ENCODE measurements at places on chromosomes 2 and 18.

DNA sequence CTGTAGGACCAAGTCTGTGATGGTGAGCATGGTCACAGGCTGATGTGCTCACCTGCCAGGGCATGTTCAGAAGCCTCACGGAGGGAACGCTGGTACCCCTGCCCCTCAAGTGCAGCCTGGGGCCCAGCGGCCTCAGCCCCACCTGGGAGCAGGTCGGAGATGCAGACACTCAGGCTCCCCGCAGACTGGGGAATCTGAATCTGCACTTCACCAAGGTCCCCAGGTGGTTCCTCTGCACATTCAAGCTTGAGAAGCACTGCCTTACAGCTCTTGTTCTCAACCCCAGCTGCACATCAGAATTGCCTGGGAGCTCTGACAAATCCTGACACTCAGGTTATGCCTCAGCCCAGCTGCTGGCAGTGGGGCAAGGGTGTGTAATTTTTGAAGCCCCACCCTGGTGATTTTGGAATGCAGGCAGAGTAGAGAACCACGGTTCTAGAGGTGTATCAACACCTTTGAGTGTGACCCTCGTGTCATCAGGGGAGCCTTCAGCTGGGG, 54.8 kb downstream of the CRACDL start:
- peaks cover 19% of the 10 kb centered on the region for H3K27me3 ChIP-seq
- H3K36me3 ChIP-seq: no peaks in the 10 kb centered on the region
- no peak overlapping the region for H3K27ac ChIP-seq
- no peak overlapping the region for H3K4me3 ChIP-seq
- H3K4me1 ChIP-seq: no peaks in the 10 kb centered on the region

DNA sequence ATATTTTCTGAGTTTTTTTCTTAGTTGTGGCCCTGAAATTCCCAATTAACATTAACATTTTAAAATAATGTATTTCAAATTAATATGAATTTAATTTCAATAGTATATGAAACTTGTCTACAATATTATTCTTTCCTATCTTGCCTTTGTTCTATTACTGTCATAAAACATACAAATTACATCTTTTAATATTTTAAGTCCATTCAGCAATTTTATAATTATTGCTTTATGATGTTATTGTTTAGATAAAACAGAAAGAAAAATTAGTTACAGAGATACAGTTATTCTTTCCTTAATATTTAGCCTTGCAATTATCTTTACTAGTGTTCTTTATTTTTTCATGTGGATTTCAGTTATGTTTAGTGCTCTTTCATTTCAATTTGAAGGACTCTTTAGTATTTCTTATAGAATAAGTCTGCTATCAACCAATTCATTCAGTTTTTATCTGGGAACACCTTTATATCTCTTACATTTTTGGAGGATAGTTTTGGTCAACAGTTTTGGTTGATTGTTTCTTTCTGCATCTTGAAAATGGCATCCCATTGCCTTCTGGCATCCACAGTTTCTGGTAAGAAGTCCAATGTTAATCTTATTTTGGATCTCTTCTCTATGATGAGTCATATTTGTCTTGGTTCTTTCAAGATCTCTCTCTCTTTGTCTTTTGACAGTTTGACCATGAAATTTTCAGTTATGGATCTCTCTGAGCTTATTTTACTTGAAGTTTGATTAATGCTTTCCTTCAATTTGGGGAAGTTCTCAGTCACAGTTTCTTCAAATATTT, 76.9 kb upstream of the CHST9 start:
- DNase-seq: no peak
- H3K27me3 ChIP-seq: no peaks in the 10 kb centered on the region
- H3K27ac ChIP-seq: no peak overlapping the region
- H3K36me3 ChIP-seq: no peaks in the 10 kb centered on the region
- no peaks in the 10 kb centered on the region for H3K4me1 ChIP-seq
- H3K4me3 ChIP-seq: no peak overlapping the region

DNA sequence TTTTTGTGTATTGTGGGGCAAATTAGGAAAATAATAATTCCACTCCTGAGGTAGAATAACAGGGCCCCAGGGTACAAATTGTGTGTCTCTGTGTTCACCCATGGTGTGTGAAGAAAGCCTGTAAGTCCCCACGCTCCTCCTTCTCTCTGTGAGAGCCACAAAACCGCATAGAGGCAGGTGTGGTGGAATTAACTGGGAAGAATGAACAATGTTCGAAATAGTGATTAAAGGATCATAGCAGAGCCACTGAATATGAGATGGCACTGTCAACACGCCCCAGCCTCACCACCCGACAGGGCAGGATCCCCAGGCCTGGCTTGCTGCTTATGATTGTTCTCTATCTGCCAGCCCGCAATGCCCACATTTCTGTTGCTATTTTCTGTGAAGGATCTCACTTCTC, 14.1 kb downstream of the IL1RN start:
- H3K4me1 ChIP-seq: peaks cover 22% of the 10 kb centered on the region
- no peak overlapping the region for H3K4me3 ChIP-seq
- no peak for DNase-seq
- H3K27ac ChIP-seq: no peak overlapping the region

DNA sequence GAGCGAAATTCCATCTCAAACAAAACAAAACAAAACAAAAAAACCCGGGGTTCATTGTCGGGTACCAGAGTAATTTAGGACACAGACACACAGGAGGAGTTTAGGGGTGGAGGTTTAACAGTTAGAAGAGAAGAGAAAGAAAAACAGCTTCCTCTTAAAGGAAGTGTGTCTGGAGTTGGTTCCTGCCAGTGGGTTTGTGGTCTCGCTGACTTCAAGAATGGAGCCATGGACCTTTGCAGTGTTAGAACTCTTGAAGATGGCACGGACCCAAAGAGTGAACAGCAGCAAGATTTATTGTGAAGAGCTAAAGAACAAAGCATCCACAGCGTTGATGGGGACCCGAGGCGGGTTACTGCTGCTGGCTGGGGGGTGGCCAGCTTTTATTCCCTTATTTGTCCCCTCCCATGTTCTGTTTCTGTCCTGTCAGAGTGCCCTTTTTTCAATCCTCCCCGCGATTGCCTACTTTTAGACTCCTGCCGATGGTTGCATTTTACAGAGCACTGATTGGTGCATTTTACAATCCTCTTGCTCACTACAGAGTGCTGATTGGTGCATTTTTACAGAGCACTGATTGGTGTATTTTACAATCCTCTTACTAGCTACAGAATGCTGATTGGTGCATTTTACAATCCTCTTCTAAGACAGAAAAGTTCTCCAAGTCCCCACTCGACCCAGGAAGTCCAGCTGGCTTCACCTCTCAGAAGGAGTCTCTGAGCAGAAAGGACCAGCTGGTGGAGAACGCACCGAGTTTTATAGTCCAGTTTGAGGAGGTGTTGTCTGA, 28.7 kb upstream of the ATP8B1 start:
- peaks cover 21% of the 10 kb centered on the region for H3K27me3 ChIP-seq
- H3K27ac ChIP-seq: peak overlapping the region; percentile 74
- peaks cover 33% of the 10 kb centered on the region for H3K4me1 ChIP-seq
- H3K4me3 ChIP-seq: no peak overlapping the region

DNA sequence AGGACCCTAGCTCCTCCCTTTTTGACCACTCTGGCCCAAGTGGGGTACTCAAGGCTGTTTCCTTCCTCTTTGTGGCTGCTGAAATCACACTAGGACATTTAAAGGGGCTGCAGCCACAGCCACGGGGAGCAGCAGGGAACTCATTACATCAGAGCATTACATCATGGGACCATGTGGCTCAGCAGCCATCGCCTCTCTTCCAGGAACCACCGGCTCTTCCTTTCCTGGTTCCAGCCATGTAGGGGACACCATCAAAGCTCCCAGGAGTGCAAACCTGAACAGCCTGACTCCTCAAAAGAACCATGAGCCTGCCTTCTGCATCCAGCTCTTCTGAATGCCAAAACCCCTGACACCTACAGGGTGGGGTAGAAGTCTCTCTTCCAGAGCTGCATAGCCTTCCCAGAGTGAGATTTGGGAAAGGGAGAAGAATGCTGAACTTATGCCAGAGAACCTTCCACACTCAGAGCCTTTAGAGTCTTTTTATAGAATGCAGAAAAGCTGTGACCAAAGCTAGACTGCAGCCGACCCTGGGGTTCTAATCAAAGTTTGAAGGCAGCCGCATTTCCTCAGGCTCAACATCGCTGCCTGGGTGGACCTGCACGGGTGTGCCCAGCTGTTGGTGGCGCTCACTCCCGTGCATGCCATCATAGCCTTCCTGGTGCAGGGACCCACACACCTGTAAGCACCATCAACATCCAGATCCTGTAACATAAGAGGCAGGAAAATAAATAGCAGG, 121.7 kb downstream of the KLHL29 start:
- DNase-seq: no peak
- peaks cover 77% of the 10 kb centered on the region for H3K27me3 ChIP-seq
- H3K36me3 ChIP-seq: no peaks in the 10 kb centered on the region
- no peak overlapping the region for H3K27ac ChIP-seq
- no peak overlapping the region for H3K4me3 ChIP-seq

GRCh38 chr18:26806224-26806623, 59.3 kb downstream of the AQP4 start:
- no peaks in the 10 kb centered on the region for H3K4me1 ChIP-seq
- H3K27ac ChIP-seq: no peak overlapping the region
- no peak overlapping the region for H3K4me3 ChIP-seq
- no peaks in the 10 kb centered on the region for H3K36me3 ChIP-seq
- no peaks in the 10 kb centered on the region for H3K27me3 ChIP-seq

DNA sequence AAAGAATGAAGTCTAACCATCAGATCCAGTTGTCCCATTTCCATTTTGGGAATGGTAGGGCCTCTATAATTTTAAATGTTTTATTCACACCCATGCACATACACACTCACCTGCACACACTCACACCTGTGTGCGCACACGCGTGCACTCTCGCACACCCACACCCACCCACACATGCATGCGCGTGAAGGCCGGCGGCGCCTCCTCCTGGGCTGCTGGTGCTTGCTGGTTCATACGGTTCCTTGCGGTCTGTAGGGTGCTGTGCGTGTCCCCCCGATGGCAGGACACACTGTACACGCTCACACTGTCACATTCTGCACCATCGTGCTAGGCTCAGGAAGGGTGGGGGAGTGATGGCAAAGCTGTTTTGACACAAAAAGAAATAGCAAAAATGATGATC, 63.2 kb downstream of the TSHZ1 start:
- H3K27me3 ChIP-seq: no peaks in the 10 kb centered on the region
- no peak for DNase-seq
- no peak overlapping the region for H3K4me3 ChIP-seq

- peaks cover 11% of the 10 kb centered on the region for H3K36me3 ChIP-seq
- no peak for DNase-seq
- H3K27me3 ChIP-seq: peaks cover 100% of the 10 kb centered on the region
- H3K4me3 ChIP-seq: no peak overlapping the region
- H3K4me1 ChIP-seq: peaks cover 30% of the 10 kb centered on the region
- peak overlapping the region; percentile 3 for H3K27ac ChIP-seq
Measured at GRCh38 chr2:222307143-222307756, 8.5 kb upstream of the PAX3 start.

GRCh38 chr2:109679626-109680025, 65.5 kb downstream of the SOWAHC start:
- DNase-seq: no peak
- H3K27me3 ChIP-seq: peaks cover 38% of the 10 kb centered on the region
- H3K4me1 ChIP-seq: no peaks in the 10 kb centered on the region
- H3K36me3 ChIP-seq: no peaks in the 10 kb centered on the region
- no peak overlapping the region for H3K4me3 ChIP-seq

- no peak for DNase-seq
- H3K4me3 ChIP-seq: no peak overlapping the region
- no peak overlapping the region for H3K27ac ChIP-seq
- H3K27me3 ChIP-seq: no peaks in the 10 kb centered on the region
- H3K36me3 ChIP-seq: peaks cover 48% of the 10 kb centered on the region
Measured at GRCh38 chr2:8805278-8806210, 31.9 kb downstream of the KIDINS220 start.

DNA sequence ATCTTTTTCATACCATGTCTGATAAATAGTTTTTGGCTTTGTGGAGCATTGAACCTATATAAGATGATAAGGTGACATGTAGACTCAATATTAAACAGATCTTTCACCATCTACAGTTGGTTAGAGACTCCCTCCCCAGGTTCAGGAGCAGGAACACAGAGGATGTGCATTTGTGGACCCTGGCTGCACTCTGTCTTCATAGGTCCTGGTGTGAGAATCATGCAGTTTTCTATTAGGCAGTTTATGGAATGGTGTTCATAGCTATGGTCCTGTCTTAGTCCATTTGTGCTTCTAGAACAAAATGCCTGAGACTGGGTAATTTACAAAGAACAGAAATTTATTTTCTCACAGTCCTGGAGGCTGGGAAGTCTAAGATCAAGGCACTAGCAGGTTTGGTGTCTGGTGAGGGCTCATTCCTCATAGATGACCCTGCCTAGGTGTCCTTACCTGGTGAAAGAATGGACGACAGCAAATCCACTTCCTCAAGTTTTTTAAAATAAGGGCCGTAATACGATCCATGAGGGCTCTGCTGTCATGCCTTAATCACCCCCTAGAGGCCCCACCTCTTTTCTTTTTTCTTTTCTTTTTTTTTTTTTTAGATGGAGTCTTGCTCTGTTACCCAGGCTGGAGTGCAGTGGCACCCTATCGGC, 35.3 kb upstream of the FAM98A start:
- no peaks in the 10 kb centered on the region for H3K4me1 ChIP-seq
- H3K27ac ChIP-seq: no peak overlapping the region
- H3K27me3 ChIP-seq: no peaks in the 10 kb centered on the region
- H3K36me3 ChIP-seq: no peaks in the 10 kb centered on the region
- H3K4me3 ChIP-seq: no peak overlapping the region

GRCh38 chr2:161100211-161100895, 59.9 kb upstream of the TANK start:
- DNase-seq: no peak
- no peak overlapping the region for H3K27ac ChIP-seq
- H3K27me3 ChIP-seq: no peaks in the 10 kb centered on the region
- no peak overlapping the region for H3K4me3 ChIP-seq
- H3K36me3 ChIP-seq: peaks cover 3% of the 10 kb centered on the region

DNA sequence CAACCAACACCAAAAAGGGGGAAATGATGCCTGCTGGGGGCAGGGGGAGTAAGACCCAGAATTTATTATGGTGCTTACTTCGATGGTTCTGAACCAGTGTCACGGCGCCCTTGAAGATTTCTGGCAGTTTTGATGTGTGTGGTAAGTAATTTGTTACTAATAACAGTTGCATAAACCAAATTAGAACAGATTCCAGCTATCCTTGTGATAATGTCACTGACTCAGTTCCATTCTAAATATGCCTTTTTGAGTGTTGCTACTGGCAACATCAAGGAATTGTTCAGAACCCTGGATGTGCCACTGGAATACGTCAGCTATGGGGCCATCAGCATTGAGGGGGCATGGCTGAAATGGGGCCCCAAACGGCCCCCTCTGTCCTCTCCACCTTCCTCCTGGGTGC, 11.6 kb downstream of the SAG start:
- no peaks in the 10 kb centered on the region for H3K36me3 ChIP-seq
- H3K4me3 ChIP-seq: no peak overlapping the region
- H3K27ac ChIP-seq: no peak overlapping the region

DNA sequence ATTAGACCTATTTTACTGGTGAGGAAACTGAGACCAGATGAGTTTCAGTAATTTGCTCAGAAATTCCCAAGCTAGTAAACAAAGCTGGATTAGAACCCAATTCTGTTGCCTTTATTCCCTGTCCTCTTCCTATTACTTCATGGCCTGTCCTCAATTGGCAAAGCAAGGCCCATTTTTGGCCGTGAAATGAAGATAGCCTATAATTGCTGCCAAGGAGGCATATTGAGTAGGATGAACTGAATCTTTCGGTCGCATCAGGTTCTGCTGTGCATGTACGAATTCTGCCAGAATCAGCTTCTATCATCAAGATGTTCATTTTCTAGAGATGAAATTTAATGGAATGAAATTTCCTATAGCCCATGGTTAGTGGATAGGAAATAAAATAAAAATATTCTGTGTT, 1485.2 kb upstream of the PIK3C3 start:
- H3K4me3 ChIP-seq: no peak overlapping the region
- no peak for DNase-seq
- no peaks in the 10 kb centered on the region for H3K27me3 ChIP-seq

Measured in activated naive CD4-positive, alpha-beta T cell treated with anti-CD3 and anti-CD28 coated beads, Interleukin-2, amount 10 ng/mL, durations not matched to agents 7 days and 5 days (primary cell).